ENCODE measurements at places on chromosomes 2 and 18. TPM values are rescaled to one million over a fixed set of nuclear protein-coding genes. Genes with fewer than 3 reads are reported as not detected.

- DNase-seq: no peak
Observed at GRCh38 chr2:82314836-82315472, 2010.4 kb upstream of the LRRTM1 start.

DNA sequence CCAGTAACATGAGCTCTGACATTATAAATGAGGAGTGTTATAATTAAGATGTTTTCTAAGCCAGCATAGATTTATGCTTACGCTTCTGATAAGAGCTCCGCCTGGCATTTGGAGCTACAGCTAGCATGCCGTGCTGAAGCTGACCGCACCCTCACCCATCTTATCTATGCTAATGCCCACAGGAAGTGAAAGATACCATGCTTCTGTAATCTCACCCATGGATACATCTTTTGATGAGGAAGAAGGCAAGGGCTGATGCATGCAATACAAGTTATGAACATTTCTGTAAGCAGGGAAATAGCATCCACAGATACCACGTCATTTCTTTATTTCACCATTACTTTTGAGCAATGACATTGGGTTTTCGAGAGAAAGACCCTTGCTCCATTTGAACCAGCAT is 82.3 kb downstream of the ARL4C start:
- no peak for DNase-seq

GRCh38 chr2:216428618-216429350 is 16.5 kb downstream of the SMARCAL1 start:
- no peak for DNase-seq

- no peak for DNase-seq
Observed at GRCh38 chr2:201639205-201639604, 4.1 kb downstream of the TMEM237 start.

DNA sequence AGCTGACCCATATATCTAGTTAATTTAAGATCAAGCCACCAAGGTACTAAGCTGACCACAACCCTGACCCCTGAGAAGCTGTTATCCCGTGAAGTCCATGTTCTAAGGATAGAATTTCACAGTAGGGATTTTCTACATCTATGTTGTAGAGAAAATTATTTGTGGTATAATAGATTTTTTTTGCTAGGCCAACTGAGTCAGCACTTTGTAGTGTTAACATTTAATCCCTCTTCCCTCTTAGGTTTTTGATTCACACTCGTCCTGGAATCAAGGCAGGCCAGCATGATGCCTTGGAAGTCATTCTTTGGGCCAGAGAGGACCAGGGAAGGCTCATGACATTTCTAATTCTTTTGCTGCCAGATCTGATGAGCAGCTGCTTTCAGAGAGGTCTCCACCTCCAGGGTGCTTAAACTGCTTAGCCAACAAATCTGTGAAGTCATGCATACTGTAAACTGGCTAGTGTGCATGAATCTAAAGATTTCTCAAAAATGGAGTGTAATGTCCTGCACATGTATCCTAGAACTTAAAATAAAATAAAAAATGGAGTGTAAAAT is 102.5 kb downstream of the RBM43 start:
- no peak for DNase-seq

DNA sequence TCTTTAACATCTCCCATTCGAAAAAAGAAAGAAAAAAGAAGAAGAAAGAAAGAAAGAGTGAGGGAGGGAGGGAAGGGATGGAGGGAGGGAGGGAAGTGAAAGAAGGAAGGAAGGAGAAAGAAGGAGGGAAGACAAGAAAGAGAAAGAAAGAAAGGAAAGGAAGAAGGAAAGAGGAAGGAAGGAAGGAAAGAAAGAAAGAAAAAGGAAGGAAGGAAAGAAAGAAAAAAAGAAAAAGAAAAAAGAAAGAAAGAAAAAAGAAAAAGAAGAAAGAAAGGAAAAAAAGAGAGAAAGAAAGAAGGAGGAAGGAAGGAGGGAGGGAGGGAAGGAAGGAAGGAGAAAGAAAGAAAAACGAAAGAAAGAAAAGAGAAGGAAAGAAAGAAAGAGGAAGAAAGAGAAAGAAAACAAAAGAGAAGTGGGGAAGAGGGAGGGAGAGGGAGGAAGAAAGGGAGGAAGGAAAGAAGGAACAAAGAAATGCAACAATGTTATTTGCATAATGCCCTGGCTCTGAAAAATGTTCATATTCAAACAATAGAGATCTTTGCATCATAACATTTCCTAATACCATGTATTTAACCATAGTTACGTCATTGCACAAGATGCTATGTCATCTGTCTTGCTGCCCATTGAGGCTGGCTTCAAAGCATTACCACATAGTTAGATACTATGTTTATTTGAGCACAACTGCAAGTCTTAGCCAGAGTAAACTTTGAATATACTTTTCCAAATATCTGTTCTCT is 550.6 kb downstream of the DSC3 start:
- no peak for DNase-seq

- no peak for DNase-seq
Observed at GRCh38 chr2:44148999-44149398, 19.7 kb upstream of the PPM1B start.

- DNase-seq: no peak
Observed at GRCh38 chr18:8462651-8463185, 146.5 kb upstream of the RAB12 start.

DNA sequence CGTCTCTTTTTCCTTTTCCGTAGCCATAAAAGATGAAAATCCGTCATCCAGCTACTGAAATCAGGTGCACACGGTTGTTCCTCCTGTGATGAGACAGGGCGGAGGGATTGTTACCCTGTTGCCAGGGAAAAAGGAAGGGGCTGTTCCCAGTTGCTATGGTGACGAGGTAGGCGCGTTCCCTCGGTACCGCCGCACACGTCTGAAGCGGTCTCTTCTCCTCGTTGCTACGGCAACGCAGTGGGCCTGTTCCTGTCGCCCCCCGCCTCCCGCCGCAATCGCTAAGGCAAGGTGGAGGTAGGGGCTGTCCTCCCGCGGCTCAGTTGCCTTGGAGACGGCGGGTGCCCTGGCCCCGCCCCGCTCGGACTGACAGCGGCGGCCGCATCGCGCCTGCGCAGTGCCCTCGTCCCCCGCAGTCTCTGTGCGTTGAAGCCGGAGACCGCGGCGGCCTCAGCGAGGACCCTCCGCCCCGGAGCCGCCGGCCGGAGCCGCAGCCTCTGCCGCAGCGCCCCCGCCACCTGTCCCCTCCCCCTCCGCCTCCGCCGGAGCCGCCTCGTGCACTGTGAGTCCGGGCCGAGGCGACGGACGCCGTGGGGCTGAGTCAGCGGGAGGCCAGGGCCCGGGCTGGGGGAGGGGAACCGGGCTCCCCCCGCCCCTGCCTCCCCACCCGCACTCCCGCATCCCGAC is at the start of gene MAPRE3:
TSS of gene MAPRE3 (plus strand) at position 394 of the 684 bp plus-strand sequence. CDS start 51,582 bp downstream, outside the sequence.
- DNase-seq: peak; percentile 84

- DNase-seq: no peak
Observed at GRCh38 chr2:2787301-2787907, 456.3 kb upstream of the MYT1L start.

DNA sequence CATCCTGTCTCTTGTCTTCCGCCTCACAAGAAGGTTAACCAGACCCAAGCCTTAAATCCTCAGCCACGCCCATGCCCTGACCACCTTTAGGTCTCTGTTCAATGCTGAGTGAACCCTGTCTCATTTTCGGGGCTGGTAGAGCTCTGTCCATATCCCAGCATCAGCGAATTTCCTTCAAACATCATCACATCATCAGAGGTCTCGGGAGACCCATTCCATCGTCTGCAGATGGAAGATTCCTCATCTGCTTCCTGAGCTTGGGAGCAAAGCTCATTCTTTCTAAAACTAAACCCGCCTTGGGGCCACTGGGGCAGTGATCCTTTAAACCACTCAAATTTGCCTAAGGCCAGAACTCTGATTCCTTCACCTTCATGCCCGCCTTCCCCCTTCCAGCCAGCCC is 173.7 kb downstream of the TTC32 start:
- DNase-seq: no peak

DNA sequence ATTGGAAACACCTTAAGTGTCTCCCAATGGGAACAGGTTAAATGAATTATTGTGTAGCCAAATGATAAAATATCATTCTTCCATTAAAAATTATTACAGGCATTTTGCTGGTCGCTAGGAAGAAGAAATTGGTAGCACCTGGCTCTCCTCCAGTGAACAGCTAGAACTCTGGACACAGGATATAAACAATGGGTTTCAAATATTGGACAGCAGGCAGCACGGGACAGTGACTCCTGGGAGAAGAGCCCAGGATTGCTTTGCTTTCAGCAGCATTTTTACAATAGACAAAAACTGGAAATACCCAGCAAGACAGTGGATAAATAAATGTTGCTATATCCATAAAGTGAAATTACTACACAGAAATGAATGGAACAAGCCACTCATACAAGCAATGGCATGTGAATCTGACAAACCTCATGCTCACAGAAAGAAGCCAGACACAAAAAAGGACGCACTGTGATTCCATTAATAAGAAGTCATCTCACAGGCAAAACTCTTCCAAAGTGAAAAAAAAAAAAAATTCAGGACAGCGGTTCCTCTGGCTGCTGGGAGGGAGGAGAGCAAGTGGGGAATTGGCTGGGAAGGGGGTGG is 50.5 kb downstream of the LAMA1 start:
- no peak for DNase-seq

DNA sequence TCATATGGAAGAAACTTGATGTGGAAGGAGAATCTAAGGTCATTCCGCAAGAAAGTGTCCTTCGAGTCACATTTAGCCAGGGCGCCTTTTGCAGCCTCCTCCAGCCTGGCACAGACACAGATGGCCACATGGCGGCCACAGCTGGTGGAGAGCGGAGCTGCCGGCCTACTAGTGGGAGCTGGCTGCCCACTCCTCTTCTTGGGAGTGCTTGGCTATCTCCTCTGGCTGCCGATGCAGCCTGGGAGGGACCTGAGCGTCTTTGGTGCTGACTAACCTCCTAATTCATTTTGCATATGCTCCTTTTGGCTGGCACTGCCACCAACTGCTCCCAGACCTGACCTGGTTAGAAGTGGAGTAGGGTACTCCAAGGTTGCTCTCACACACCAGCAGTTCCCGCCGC is 199.3 kb upstream of the MYT1L start:
- DNase-seq: no peak

DNA sequence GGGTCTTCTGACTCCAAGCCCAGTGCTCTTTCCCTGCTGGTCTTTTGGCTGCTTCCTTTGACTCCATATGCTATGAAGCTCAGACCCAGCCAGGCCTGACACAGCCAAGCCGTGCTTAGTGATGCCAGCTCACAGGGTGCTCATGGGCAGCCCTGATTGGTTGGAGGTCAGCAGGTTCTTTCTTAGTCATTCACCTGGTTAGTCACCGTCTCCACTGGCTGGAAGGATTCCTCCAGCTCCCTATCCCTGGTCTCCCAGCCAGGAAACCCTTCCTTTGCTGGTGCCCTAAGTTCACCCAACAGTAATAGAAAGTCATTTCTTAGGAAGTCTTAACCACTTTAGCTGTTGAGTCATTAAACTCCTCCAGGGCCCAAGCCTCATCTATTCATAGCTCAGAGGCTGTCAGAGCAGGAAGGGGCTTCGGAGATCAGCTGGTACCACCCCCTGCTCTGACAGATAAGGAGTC is 3.9 kb downstream of the KCNK3 start:
- no peak for DNase-seq

- DNase-seq: peak; percentile 36
Observed at GRCh38 chr2:119218478-119219064, 5.1 kb upstream of the STEAP3 start.

- no peak for DNase-seq
Observed at GRCh38 chr18:37006742-37007141, 177.8 kb downstream of the KIAA1328 start.

DNA sequence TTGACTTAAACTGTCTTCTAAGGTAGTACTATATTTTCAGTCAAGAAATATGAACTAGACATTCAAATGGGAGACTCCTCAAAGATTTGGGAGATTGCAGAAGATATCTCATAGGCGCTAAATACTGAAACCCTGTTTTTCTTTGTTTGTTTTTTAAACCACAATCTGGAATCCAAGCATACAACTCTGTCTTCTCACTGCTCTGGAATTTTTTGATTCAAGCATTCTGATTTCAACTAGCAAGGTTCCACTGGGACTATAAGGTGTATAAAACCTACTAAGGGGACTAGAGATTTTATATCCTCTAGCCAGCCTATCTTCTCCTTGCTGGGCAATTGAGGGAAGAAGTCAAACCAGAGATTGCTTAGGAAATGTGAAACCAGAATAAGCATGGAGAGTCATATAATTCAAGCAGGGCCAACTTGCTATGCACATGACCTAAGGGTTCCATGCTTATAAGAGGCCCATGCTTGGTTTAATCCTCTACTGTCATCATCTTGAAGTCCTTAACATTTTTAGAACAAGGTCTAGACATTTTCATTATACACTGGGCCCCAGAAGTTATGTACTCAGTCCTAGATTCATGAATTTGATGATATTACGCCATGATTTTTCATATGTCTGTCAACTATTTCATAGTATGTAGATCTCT is 405.5 kb downstream of the PARD3B start:
- DNase-seq: no peak

DNA sequence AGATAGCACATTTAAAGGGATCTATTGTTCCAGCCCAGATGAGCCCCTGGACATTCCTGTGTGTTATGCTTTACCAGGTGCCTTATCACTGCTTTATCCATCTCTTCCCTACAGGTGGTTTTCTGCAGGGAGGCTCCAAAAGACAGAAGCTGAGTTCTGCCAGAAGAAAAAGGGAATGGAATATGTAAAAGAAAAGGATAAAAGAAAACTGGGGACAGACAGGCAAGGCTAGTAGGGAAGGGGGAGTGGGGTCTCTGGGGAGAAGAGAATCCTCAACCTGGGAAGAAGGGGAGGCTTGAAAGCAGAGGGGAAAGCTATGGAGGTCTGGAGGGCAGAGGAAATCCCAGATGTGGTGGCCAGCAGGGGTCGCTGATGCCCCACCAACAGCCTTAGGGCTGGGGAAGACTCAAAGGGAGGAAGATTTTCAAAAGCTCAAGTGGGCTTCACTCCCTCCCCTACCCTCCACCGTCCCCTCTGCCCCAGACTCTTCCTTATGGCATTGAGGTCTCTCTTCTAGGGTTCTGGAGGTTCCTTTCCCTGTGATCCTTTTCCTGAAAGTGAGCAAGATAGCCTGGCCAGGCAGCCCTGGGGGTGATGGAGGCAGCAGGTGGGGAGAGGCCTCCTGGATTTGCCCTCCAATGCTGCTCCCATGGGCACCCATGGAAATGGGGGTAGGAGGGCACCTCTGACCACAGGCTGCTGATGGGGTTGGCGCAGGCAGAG is 178.1 kb upstream of the PKDCC start:
- DNase-seq: peak; percentile 72

- DNase-seq: no peak
Observed at GRCh38 chr2:118854507-118855345, 7.3 kb upstream of the EN1 start.

PKP4 gene
- polyA plus RNA-seq: 191 TPM

ALK gene
- 0.55 TPM for polyA plus RNA-seq

ENOSF1 gene
- polyA plus RNA-seq: 167 TPM

RNF152 gene
- 6.2 TPM for polyA plus RNA-seq

HRH4 gene
- polyA plus RNA-seq: 0.07 TPM

ACADL gene
- 26.3 TPM for polyA plus RNA-seq

DSC2 gene
- 47.5 TPM for polyA plus RNA-seq

Data from renal pelvis (tissue), 12 donors.